ENCODE measurements at places on chromosomes 4 and X.

- DNase-seq: no peak
Measured at GRCh38 chr4:66728280-66728679, 817.0 kb downstream of the CENPC start.

- DNase-seq: no peak
Measured at GRCh38 chr4:170089274-170089667, 485 bp downstream of the AADAT start.

GRCh38 chr4:24701683-24702082 is 93.7 kb upstream of the SOD3 start:
- no peak for DNase-seq

GRCh38 chrX:133698298-133698697 is 283.0 kb upstream of the GPC4 start:
- no peak for DNase-seq

DNA sequence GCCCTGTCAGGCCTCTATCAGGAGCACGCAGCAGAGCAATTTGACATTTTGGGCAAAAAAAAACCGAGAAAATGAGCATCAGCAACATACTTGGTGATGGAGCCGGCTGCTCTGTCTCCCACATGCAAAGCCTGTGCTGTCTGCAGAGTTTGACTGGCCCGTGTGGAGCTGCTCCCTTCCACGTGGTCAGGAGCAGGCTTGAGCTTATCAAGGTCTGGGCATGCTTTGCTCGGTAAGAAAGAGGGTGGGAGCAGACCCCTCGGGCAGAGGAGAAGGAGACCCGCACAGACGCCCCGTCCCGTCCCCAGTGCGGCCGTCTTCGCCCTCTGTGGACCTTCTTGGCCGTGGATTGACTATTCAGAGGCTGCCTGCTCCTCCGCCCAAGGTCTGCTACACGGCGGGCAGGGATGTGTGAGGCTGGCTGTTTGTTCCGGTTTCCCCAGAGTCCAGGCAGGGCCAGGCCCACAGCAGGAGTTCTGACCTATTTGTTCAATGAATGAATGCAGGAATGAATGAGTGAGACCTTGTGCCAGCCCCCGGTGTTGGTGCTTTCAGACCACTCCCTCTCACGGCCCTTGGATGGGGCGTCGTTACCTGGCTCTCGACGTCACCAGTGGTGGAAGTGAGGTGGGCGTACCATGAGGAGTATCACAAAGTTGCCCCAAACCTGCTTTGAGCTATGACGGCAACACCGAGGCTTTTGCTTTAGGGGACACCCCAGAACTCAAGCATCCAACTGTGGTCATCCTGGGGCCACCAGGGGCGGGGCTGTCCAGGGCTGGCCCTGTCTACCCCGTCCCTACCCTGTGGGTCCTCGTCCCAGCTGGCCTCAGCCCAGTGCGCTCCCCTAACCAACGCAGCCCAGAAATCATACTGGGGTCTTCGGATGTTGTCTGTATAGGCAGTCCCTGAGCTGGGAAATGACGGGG is 54.7 kb upstream of the ADRA2C start:
- no peak for DNase-seq

- no peak for DNase-seq
Measured at GRCh38 chr4:151302432-151302831, 23.0 kb downstream of the SH3D19 start.

DNA sequence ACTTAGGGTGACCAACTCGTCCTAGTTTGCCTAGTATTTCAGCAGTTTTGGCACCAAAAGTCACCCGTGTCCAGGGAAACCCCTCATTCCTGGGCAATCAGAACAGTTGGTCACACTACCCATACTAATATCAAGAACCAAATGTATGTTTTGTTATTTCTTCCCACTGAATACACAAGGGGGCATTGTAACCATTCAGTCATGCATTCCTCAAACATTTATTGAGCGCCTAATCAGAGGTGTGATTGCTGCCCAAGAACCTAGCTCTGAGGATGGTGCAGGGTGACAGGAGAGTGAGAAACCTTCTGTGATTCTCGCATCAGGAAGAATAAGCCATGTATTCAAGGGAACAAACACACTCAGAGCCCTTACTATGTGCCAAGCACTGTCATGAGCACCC is 69.8 kb upstream of the RAI2 start:
- DNase-seq: no peak

GRCh38 chrX:129777218-129778030 is 2.3 kb upstream of the SASH3 start:
- DNase-seq: peak; percentile 75

GRCh38 chr4:177033632-177034031 is 240.9 kb upstream of the VEGFC start:
- DNase-seq: no peak

DNA sequence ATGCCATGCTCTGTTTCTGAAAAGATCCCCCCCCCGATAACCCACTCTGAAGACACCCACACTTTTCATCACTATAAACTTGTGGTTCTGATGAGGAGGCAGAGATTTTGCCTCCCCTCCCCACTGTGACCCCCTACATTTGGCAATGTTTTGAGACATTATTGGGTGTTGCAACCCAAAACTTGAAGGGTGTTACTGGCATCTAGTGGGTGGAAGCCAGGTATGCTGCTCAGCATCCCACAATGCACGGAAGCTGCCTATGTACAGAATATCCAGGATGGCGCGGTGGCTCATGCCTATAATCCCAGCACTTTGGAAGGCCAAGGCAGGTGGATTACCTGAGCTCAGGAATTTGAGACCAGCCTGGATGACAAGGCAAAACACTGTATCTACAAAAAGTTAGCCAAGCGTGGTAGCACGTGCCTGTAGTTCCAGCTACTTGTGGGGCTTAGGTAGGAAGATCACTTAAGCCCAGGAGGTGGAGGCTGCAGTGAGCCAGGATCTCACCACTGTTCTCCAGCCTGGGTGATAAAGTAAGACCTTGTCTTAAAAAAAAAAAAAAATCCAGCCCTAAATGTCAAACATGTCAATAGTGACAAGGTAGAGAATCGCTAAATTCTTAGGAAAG is 87.3 kb downstream of the SCD5 start:
- DNase-seq: no peak

DNA sequence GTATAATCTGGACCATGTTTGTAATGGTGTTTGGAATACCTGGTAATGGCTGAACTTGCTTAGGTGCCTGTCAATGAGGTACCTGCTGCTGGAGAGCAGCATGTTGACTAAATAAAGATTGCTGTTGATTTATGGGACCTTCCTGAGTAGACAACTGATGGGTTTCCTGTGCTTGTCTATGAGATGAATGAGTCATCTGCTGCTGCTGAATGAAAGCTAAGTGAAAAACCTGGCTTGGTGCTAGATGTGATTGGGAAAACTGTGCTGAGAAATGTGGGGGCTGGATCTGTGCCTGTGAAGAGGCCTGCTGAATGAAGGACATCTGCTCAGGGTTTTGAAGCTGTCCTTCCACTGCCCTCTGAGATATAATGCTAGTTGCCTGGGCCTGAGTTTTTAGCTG is 69.6 kb downstream of the WNK3 start:
- no peak for DNase-seq

DNA sequence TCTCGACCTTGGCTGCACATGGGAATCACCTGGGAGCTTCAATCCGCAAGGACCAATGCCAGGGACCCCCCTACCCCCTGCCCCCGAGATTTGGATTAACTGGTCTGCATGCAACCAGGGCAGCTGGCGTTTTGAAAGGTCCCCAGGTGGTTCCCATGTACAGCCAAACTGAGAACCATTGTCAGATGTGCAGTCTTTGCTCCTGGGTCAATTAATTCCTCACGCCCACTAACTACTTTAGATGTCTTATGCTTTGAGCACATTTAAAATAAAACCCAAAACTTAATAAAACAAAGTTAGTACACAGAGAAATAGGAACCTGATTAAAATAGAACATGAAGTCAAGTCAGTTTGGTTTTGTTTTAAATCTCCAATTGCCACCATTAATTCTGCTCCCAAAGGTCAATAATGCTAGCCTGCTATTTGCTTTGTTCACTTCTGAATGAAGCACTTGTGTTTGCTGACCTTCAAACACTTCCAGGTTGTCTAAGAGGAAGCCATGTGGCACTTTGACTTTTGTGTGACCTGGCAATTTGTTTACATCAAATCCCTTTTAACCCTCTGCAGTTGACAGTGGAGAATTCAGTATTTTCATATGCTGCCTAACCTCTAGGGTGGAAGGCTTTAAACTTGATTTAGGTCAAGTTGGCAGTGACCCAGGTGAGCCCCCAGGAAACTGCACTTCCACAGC is 27.2 kb upstream of the TMSB4X start:
- no peak for DNase-seq

GRCh38 chrX:138858951-138859350 is 147.4 kb upstream of the FGF13 start:
- no peak for DNase-seq

- no peak for DNase-seq
Measured at GRCh38 chr4:132504438-132504837, 644.7 kb upstream of the PCDH10 start.

DNA sequence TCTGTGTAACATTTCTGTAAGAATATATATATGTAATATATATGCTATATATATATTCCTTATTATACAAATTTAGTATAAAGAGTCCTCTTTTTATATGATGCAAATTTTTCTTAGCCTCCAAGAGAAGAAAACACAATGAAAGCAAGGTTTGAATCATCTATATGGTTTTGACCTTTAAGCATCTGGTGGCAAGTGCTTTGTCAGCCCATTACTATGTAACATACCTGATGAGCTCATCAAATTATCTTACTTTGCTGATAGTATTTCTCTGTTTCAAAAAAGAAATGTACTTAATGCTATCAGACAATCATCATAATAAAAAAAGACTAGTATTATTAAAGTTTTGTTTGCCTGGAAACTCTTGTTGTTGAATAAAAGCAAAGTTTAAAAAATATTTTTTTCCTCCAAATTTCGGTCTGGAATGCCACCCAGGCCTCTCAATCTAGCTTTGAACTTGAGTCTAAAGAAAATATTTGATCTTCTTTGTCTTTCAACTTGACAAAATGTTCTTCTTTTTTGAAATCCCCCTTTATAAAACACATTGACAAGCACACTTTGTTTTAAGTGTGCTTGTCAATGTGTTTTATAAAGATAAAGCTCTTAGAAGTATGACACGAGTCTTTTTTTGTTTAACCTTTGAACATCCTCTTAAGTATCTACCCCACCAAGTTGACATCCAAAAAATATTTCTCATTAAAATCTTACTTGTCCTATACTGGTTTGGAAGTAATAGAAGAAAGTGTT is 26.2 kb downstream of the ZNF330 start:
- no peak for DNase-seq
